RPMI7951 (cell line): ENCODE measurements at places on chromosomes 6 and 20. TPM values are rescaled to one million over a fixed set of nuclear protein-coding genes. Genes with fewer than 3 reads are reported as not detected.
A peak's percentile ranks its signal among the peaks of the same experiment; 100 is the strongest.

Gene PPP1R3D
- 6.4 and 7.1 TPM in 2 replicates for total RNA-seq

DNA sequence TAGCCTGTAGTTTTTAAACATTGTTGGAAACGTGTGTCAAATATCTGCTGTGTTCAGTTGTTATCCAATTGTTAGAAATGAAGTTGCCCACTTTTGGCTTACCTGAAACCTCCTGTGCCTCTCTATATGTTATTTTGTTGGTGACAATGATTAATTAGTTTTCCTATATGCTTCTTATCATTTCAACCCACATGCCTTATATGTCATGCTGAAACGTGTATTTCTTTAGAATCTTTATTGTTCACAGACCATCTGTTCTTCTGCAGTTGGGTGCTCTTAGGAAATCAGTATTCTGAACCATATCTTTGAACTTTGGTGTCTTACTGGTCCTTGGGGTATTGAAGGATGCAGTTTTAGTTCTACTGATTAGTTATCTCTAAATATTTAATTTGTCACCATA, 91.2 kb upstream of the SCGN start:
- DNase-seq = no peak

Gene NNAT
- not detected in 2 replicates for total RNA-seq

GRCh38 chr20:50399917-50400704, 110.1 kb upstream of the PTPN1 start:
- peak; percentile 21 for DNase-seq

DNA sequence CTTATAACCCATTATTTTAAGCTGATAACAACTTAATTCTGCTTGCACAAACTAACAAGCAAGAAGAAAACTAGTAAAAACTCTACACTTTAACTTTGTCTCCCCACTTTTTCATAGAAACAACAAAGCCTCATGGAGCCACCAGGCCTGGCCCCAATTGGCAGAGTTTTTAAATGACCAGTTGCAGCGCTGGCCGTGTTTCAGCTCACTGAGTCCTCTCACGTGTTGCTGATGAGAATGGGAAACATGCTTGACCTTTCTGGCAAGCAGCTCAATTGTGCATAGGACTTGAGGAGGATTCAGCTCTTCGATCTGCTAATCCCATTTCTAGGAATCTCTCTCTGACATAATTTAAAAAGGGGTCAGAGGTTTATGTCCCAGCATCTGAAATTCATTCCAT, 24.5 kb upstream of the GRM4 start:
- DNase-seq = no peak

Gene SNX14
- total RNA-seq = 133 and 182 TPM in 2 replicates

Gene UNC5CL
- total RNA-seq = 0.10 and 0.12 TPM in 2 replicates

- DNase-seq = peak; percentile 39
Measured at GRCh38 chr6:143620447-143620846, 57.3 kb upstream of the PHACTR2 start.

Gene FOXQ1
- total RNA-seq = not detected in 2 replicates

DNA sequence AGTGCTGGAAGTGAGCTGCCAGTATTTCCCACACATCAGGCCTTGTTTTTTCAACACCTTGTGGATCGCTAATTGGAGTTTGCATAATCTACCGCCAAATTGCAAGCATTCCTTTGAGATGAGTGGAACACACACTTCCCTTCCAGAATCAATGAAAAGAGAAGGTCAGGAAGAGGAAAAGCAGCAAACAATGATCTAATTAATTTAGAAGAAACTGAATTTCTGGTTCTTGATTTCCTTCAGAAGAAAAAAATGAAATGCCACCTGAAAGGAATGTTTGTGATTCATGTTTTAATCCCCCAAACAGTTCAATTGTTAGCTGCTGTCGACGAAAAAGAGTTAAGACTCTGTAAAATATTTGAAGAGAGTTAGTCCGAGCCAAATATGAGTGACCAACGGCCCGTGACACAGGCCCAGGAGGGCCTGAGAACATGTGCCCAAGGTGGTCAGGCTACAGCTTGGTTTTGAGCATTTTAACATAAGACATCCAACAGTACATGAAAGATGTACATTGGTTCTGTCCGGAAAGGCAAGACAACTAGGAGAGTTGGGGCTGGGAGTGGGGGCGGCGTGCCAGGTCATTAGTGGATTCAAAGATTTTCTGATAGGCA, 182.3 kb downstream of the MTFR2 start:
- DNase-seq = peak; percentile 54

GRCh38 chr6:2848851-2849250, 7.2 kb upstream of the SERPINB1 start:
- no peak for DNase-seq

Gene MYLK4
- total RNA-seq = 0.29 and 0.60 TPM in 2 replicates

DNA sequence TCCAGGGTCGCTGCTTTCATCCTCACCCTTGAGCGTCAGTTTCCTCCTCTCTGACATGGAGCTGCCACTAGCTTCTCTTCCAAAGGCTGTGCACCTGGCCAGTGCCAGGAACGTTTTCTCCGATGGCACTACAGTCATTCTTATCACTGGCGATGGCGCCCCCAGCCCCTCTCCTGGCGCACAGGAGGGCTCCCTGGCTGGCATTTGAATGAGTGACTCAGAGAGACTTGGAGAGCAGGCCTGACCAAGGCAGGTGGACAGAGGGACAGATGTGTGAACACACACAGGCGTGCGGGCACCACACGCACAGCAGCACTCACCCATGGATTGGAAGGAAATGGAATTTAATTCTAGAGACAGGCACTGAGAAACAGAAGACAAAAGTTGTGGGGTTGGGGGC, 77.6 kb downstream of the SRC start:
- no peak for DNase-seq

- DNase-seq = no peak
Measured at GRCh38 chr6:337805-338368, 45.6 kb downstream of the DUSP22 start.

Gene UQCC2
- 58.2 and 66.4 TPM in 2 replicates for total RNA-seq

GRCh38 chr6:90500458-90500857, 86.4 kb downstream of the MAP3K7 start:
- DNase-seq = no peak

DNA sequence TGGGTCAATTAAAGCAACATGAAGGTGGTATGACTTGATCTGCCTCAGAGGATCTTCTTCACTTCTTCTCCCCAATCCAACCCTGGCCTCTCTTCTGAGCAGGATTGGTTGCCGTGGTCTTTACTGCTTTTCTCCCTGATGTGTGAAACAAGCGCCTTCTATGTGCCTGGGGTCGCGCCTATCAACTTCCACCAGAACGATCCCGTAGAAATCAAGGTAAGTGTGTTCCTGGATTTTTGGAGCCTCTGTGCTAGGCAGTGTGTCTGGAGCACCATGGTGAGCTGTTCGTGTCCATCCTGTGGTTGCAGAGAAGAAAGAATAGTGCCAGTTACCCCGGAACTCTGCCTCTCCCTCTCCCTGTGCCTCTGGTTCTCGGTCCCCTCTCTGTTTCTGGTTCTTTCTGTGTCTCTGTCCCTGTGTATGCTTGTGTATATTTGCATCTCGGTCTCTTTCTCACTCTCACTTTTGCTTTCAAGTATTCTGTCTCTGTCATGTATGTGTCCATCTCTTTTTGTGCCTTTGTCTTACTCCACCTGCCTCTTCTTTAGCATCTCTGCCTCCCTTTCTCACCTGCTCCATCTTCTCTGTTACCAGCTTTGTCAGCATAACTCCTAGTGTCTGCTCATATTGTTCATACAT, 23.5 kb downstream of the TM9SF4 start:
- DNase-seq = no peak

Gene SLC25A27
- 1.8 and 2.6 TPM in 2 replicates for total RNA-seq

Gene TASP1
- 8.7 and 9.6 TPM in 2 replicates for total RNA-seq

Gene ADGRF5
- total RNA-seq = 0.12 and 0.20 TPM in 2 replicates

DNA sequence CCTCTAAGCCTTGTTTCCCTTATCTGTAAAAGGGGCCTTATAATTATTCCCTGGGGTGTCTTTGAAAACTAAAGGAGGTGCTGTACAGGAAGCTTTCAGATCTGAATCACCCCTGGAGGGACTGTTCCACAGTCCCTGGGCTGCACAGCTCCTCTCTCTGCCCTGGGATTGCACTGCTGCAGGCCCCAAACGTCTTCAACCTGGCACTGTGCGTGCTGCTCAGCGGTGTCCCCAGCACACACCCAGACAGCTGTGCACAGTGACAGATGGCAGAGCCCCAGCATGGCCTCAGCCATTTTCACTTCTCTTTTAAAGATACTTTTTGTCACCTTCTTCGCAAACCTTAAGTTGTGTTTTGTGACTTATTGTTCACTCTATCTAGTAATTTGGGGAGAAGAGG, 50.7 kb upstream of the INSM1 start:
- no peak for DNase-seq

- peak; percentile 60 for DNase-seq
Measured at GRCh38 chr20:59004763-59005522, 2.1 kb downstream of the CTSZ start.

Gene EDN1
- 0.72 and 0.88 TPM in 2 replicates for total RNA-seq

DNA sequence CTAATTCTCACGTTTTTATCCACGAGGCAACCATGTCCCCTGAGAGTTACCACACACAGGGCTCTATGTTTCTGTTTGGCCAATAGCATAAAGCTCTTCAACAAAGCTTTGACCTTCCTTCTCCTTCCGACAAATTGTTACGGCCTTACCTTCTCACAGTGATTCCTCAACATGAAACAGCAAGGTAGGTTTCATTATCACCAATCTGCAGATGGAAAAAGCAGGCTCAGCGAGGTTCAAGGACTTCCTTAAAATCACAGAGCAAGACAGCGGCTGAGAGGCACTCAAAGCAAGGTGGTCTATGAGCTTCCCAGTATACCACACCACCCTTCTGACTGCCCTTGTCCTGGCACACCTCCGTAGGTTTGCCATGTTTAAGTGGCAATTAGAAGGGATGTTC, 360.0 kb downstream of the CD83 start:
- DNase-seq = no peak

Gene RTF2
- 142 and 177 TPM in 2 replicates for total RNA-seq

Gene CCN6
- total RNA-seq = 0.24 TPM in 1 of 2 replicates, not detected in the other

DNA sequence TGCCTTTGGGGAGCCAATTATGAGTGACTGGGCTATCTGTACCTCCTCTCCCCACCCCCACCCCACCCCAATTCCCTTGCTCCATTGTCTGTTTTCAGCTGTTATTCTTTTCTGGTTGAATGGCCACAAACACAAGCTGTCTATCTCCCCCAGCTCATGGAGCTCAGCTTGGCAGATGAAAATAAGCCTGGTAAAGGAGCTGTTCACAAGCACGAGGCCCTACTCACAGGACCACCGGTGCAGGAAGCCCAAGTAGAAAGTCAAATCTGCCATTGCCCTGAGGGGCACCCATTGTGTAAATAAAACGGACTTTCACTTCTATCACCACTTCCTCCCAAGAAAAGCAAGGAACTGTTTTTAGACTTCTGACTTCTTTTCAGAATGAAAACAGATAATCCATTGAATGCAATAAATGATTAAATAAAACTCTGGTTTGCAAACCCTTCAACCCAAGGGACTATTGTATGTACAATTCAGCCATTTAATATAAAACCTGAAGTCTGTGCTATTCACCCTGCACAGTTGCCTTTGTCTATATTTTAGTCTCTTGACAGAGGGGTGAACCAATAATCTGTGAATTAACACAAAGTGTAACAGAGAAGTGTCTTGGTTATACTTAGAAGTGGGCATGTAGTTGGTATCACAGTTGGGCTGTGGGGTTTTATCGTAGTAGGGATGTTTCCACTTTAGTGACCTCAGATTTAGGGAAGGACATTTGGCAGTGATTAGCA, 27.7 kb downstream of the RIPOR2 start:
- DNase-seq = peak; percentile 42

DNA sequence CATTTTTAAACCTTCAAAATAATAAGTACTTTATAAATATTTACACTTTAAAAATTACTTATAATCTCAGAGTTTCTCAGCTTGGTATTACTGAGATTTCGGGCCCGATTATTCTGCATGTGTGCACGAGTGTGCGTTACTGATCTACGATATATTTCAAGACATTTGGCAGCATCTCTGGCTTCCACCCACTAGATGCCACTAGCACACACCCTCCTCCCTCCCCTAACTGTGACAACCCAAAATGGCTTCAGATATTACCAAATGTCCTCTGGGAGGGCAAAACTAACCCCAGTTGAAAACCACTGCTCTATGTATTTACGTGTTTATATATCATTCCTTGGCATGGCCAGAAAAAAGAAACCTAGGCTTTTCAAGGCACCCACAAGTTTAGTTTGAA, 95.9 kb downstream of the FYN start:
- DNase-seq = no peak

Gene EPHA7
- total RNA-seq = not detected in 2 replicates

Gene ZC3H12D
- 0.48 and 0.98 TPM in 2 replicates for total RNA-seq

Gene PRKN
- not detected in 2 replicates for total RNA-seq

Gene SMLR1
- not detected in 2 replicates for total RNA-seq

GRCh38 chr6:30601436-30601814, 15.6 kb downstream of the PPP1R10 start:
- DNase-seq = no peak

- DNase-seq = no peak
Measured at GRCh38 chr6:10250655-10251220, 164.1 kb downstream of the TFAP2A start.

- DNase-seq = no peak
Measured at GRCh38 chr20:50721881-50722281, 9.5 kb upstream of the PARD6B start.

- DNase-seq = no peak
Measured at GRCh38 chr20:12570371-12570770, 438.4 kb upstream of the SPTLC3 start.

DNA sequence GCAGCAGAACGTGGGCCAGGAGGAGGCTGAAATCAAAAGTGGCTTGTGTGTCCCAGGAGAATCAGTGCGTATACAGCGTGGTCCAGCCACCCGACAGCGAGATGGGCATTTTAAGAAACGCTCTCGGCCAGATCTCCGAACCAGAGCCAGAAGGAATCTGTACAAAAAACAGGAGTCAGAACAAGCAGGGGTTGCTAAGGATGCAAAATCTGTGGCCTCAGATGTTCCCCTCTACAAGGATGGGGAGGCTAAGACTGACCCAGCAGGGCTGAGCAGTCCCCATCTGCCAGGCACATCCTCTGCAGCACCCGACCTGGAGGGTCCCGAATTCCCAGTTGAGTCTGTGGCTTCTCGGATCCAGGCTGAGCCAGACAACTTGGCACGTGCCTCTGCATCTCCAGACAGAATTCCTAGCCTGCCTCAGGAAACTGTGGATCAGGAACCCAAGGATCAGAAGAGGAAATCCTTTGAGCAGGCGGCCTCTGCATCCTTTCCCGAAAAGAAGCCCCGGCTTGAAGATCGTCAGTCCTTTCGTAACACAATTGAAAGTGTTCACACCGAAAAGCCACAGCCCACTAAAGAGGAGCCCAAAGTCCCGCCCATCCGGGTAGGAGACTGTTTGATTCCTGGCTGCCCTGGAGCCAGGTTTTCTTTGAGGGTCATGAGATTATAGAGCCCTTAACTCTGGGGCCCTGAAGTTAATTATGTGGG, 75.3 kb downstream of the ASXL1 start:
- no peak for DNase-seq

- no peak for DNase-seq
Measured at GRCh38 chr20:32314768-32315167, 37.3 kb downstream of the KIF3B start.

Gene RBBP8NL
- total RNA-seq = not detected in 2 replicates

Gene VNN1
- total RNA-seq = 0.24 and 0.29 TPM in 2 replicates

- peak; percentile 95 for DNase-seq
Measured at GRCh38 chr6:142802124-142802523, 142.9 kb downstream of the HIVEP2 start.

Gene GJA10
- not detected in 2 replicates for total RNA-seq
